Activated naive CD8-positive, alpha-beta T cell treated with anti-CD3 and anti-CD28 coated beads for 36 hours (primary cell): ENCODE measurements at places on chromosomes 3 and 15. TPM values are rescaled to one million over a fixed set of nuclear protein-coding genes. Genes with fewer than 3 reads are reported as not detected.
A peak's percentile ranks its signal among the peaks of the same experiment; 100 is the strongest.

DNA sequence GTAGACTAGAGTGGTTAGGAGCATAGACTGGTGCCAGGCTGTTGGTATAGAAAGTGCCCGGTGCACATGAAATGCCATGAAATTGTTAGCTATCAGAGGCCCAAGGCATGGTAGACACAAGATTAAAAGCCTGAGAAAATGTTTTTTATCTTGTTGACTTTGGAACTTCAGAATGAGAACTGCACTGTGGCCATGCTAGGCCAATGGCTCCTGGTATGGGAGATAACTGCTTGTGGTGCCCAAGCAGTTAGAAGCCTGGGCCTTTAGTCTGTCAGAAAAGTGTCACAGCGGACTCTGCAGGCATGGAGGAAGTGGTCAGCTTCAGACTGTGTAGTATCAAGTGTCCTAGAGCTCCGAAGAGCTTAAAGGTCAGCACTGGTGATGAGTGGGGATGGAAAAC lies 11.9 kb downstream of the FYCO1 start:
- DNase-seq: no peak

- DNase-seq: no peak
These were observed 31.9 kb upstream of the SMAD6 start for GRCh38 chr15:66670175-66670574.

- no peak for DNase-seq
These were observed 43.6 kb downstream of the WHAMM start for GRCh38 chr15:82852941-82853561.

DNA sequence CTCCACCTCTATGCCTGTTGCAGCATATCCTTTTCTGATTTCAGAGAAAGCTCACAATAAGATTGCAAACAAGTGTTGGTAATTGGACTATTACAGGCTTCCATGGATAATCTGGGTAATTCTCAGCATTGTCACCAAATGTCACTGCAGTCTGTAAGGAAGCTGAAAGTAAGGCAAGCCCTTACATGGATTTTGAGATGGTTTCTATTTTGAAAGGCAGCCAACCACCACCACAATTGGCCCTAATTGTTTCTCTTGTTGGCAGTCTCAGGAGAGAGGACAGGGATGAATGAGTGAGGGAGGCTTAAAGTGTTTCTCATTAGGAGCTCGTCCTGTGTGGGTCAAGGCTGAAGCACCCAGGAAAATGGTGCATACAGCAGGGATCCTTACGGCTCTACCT lies 879.9 kb downstream of the TUSC7 start:
- DNase-seq: no peak

The ROBO2 gene
- total RNA-seq: not detected

DNA sequence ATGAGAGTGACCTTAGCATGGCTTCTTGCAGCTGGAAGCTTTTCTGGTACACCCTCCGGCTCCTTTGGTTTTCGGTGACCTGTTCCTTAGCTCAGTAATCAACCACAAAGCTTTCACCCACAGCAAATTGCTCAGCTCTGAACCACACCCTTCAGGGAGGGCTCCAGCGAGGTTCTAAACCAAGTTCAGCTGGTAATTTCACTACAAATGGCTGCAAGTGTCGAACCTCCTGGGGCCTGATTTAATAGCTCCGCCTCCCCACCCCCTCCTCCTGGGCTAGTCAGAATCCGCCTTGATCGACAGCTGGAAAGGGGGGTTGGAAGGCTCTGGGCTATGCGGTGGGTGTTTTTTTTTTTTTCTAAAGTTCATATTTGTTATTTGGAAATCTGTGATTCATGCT lies 150.9 kb upstream of the MCTP2 start:
- no peak for DNase-seq

DNA sequence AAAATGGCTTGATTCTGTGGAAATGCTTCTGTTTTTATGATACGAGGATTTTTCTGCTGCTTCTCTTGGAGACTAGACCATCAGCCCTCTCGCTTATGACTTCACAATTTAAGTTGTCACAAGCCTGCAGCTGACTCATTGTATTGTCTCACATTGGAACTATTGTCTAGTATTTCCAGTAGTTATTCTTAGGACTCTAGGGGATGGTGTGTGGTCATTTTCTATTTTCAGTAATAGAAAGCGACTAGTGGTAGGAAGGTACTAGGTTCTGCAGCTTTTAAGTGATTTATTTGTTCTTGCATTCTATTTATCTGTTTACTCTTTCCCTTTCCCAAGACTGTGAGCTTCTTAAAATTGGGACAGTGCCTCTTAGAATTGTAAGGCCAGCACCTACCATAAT lies 66.3 kb upstream of the CRTC3 start:
- no peak for DNase-seq

GRCh38 chr3:32780735-32781210 lies 37.0 kb upstream of the TRIM71 start:
- peak; percentile 21 for DNase-seq

- DNase-seq: no peak
These were observed 1.7 kb downstream of the BUB1B start for GRCh38 chr15:40162552-40162951.

The ANKRD34C gene
- total RNA-seq: not detected

The VEPH1 gene
- not detected for total RNA-seq

DNA sequence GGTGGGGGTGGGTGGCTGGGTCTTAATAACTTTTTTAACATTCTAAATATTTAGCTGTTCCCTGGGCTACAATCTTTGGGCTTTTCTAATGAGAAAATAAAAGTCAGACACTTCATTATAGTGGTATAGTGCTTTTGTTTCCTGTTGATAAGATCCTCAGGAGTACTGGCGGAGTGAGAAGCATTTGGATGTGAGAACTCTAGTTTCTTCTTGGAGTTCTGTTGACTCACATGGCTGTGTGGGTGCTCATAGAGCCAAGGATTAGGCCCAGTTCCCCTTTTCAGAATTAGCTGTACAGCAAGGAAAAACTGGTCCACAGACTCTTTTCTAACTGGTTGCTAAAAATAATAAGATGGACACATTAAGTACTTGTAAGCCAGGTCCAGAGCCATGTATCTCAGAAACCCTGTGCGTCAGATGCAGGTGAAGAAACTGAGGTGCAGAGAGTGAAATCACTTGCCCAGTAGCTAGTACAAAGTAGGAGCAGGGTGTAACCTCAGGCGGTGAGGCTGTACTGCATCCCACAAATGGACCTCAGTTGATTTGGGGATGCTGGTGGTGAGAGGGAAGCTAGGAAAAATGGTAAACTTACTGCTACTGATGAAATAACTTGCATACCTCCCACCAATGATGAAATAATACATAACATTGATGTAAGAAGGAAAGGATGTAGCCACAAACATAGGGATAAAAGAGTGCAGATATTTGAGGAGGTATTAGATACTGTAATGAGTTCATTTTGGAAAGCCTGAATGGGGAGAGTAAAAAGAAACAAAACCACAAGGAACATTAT lies 2.3 kb downstream of the ITPR1 start:
- DNase-seq: no peak

- peak; percentile 20 for DNase-seq
These were observed 1.3 kb downstream of the ADAM10 start for GRCh38 chr15:58748040-58748851.

The MORC1 gene
- total RNA-seq: not detected

GRCh38 chr3:38212141-38212540 lies 46.8 kb downstream of the OXSR1 start:
- no peak for DNase-seq

The LRTM1 gene
- not detected for total RNA-seq

- DNase-seq: no peak
These were observed 68.0 kb upstream of the STAC start for GRCh38 chr3:36312351-36312750.
